NCI-H510A (cell line): ENCODE measurements at places on chromosomes 4 and X.
A peak's percentile ranks its signal among the peaks of the same experiment; 100 is the strongest.

- DNase-seq, result no peak
Measured at GRCh38 chr4:39278476-39278875, 87.7 kb downstream of the RFC1 start.

GRCh38 chrX:130120321-130120731 is 10.0 kb upstream of the ELF4 start:
- no peak for DNase-seq

- DNase-seq, result no peak
Measured at GRCh38 chr4:19117022-19117421, 1095.5 kb upstream of the LCORL start.

- DNase-seq, result no peak
Measured at GRCh38 chr4:40613456-40613855, 16.2 kb downstream of the RBM47 start.

DNA sequence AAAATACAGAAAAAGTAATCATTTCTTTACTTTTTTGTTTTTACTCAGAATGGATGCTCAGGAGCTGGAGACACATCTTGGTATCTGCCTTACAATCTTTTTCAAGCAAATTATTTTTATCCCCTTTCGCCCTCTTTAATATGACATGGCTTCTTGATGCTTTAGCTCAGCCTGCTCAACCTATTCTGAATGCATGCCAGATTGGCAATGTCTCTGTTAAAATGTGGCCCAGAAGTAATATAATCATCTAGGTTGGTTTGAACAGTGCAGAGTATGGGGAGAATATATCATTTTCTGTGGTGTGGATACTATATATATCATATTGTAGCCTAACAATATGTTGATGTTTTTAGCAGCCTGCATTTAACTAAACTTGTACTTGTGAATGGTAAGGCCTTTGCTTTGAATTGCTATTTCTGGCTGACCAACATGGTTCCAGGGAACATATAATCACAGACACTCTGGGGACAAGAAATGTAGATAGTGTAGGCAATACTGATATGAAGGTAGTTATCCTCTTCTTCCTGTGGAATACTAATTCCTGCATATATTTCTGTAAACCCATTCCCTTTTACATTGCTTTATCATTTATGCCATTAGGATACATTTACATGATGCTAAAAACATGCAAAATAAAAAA is 282.7 kb downstream of the PPP3CA start:
- DNase-seq, result no peak

GRCh38 chr4:76160355-76160754 is 12.2 kb upstream of the NUP54 start:
- DNase-seq, result no peak

DNA sequence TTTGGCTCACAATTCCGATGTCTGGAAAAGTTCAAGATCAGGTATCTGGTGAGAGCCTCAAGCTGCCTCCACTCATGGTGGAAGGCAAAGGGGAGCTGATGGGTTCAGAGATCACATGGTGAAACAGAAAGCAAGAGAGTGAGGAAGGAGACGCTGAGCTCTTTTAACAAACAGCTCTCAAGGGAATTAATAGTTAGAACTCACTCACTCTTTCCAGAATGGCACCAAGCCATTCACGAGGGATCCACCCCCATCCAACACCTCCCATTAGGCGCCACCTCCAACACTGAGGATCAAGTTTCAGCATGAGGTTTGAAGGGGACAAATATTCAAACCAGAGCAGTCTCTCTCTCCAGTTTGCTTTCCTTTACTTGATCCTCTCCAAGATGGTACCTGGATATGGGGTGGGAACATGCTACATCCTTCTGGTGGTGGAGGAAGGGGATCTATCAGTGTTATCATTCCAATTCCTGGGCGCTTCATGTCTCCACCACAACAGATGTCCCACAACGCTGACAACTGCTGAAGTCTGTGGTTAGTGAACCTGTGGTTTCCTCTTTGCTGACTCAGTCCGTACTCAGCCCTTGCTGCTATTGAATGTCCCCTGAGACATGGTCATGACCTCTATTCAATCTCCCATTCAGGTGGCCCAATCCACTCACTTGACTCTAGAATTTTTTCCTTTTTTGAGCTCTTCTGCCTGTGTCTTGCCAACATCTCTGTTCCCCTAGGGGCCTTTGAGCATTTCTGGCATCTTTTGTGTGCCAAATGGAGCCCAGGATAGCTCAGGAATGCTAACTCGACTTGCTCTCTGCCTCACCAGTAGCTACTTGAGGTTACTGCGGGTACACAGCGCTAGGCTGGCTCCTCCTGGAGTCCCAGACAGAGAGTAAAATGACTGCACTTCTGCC is 395.2 kb downstream of the MID1IP1 start:
- DNase-seq, result peak; percentile 16

- no peak for DNase-seq
Measured at GRCh38 chr4:45442466-45442865, 681.4 kb downstream of the GABRG1 start.

GRCh38 chrX:65811558-65812228 is 144.2 kb downstream of the MSN start:
- DNase-seq, result no peak

DNA sequence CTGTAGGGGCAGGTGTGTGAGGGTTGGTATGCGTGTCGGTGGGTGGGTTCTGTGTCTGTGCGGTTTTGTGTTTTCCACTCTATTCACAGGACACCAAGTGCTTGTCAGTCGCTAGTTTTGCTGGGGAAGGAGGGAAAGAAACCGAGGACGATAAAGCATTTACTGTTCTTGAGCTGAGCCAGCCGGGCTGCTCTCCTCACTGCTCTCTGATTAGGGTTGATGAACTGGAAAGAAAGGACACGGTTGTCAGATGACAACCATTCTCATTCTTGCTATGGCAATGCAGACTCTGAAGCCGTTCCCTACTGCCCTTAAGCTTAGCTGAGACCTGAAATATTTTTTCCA is 832 bp downstream of the EGFL6 start:
- DNase-seq, result no peak

DNA sequence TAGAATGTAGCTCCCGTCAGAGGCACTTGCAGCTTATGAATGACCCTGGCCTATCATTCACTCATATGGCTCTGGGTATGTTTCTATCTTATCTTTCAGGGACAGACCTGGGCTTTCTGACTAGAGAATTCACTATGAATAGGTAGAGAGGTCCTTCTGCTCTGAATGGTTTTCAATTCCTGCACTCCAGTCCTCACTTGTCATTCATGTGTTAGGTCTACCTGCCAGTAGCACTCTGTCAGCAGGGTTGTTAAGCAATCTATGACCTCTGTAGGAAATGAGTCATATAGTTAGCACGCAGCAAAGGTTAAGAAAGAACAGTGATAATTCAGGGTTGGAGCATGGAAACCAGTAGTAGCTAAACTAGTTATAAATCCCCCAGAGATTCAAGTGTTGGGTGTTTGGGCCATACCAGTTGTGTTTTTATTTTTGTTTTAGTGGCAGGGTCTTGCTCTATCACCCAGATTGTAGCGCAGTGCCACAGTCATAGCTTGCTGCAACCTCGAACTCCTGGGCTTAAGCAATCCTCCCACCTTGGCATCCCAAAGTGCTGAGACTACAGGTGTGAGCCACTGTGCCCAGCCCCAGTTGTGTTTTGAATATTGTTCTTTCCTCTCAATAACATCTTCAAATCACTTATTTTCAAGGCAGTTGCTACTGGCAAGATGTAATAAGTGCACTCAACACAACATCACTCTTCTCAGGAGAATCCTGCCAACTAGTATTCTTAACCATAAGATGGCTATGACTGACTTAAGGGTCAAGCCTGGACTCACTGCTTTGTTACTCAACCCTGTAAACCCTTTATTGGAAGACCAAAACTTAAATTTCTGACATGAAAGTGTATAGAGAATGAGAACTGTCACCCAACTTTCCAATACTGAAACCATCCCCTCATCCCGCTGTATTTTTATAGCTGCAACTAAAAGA is 25.1 kb downstream of the ARL13A start:
- DNase-seq, result no peak

GRCh38 chr4:8895295-8895694 is 23.7 kb upstream of the HMX1 start:
- no peak for DNase-seq

DNA sequence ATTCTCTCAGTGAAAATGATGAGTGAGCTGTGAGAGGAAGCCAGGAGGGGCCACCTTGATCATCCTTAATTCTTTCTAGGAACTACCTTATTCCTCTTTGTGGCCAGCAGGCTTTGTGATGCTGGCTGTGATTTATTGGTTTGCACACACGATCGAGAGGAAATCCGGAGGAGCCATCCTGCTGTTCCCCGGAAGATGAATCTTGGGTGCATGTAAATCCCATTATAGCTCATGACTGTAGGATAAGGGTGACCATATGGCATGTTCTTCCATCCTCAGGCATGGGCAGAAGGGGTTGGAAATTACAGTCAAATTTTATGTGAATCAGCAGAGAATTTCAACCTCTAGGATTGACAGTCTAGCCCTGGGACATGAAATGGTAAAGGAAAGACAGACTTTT is 254.5 kb downstream of the UNC5C start:
- DNase-seq, result no peak

GRCh38 chrX:83260288-83260687 is 247.8 kb upstream of the POU3F4 start:
- DNase-seq, result no peak

DNA sequence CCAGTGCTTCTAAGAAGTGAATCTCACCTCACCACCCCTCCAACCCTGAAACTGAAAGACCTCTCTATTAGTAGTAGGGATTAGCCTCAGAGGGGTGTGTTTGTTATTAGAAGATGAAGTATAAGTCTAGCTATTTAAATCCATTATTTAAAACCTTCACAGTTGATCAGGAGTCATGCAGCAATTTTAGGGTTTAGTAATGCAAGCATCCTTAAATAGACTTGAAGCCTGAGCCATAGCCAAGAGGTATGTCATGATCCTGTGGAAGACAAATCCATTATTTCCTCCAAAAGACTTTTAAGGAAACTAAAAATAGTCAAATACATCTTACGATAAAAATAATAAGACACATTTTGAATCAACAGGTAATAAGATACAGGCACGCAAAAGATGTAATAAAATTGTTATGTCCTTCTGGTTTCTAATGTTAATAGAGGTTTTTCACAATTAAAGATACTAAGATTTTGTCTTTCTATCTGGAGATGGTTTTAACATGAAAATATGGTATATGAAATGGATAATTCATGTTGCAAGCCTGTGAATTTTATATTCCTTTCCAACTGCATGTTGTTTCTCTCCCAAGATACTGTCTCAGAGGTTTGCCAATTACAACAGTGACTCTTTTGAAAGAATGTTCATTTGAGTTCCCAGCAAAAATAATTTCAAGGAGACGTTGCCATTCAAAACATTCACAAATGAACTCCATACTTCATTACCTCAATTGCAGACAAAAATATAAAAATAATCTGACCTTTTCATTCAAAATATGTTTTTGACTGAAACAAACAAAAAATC is 68.0 kb downstream of the LUZP4 start:
- no peak for DNase-seq

DNA sequence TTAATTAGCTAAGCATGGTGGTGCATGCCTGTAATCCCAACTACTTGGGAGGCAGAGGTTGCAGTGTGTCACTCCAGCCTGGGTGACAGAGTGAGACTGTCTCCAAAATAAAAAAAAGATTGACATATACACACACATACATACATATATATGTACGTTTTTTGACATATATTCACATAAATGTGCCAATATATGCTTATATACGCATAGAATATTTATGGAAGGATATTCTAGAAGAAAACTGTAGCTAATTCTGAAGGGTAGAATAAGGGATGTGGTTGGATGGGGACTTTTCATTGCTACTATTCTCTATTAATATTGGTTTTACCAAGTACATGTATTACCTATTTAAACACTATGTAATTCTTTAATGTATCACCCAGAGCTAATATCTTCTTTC is 19.7 kb downstream of the ZGRF1 start:
- DNase-seq, result no peak

GRCh38 chr4:6591781-6592180 is 16.8 kb downstream of the MAN2B2 start:
- DNase-seq, result no peak
